ENCODE measurements at places on chromosomes 1 and 21.

GRCh38 chr1:224448453-224449017, 13.9 kb upstream of the WDR26 start:
- DNase-seq = no peak

GRCh38 chr21:32578107-32578691, 7.1 kb downstream of the TCP10L start:
- DNase-seq = no peak

DNA sequence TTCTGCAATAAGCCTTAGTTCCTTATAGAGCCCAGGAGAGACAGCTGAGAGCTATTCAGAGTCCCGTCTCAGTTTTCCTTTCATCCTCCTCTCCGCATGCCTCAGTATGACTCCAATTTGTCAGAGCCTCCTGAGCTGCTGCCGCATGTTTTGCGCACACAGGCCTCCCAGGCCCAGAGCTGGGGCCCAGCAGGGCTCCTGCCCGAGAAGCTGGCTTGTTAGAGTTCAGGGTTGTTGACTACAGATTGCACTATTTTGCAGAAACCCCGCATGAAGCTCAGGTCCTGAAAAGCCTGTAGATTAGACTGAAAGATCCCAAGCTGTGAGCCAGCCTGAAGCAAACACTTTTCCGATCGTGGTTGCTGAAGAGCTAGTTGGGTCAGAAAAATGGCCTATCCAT, 51.5 kb downstream of the IGSF5 start:
- no peak for DNase-seq

DNA sequence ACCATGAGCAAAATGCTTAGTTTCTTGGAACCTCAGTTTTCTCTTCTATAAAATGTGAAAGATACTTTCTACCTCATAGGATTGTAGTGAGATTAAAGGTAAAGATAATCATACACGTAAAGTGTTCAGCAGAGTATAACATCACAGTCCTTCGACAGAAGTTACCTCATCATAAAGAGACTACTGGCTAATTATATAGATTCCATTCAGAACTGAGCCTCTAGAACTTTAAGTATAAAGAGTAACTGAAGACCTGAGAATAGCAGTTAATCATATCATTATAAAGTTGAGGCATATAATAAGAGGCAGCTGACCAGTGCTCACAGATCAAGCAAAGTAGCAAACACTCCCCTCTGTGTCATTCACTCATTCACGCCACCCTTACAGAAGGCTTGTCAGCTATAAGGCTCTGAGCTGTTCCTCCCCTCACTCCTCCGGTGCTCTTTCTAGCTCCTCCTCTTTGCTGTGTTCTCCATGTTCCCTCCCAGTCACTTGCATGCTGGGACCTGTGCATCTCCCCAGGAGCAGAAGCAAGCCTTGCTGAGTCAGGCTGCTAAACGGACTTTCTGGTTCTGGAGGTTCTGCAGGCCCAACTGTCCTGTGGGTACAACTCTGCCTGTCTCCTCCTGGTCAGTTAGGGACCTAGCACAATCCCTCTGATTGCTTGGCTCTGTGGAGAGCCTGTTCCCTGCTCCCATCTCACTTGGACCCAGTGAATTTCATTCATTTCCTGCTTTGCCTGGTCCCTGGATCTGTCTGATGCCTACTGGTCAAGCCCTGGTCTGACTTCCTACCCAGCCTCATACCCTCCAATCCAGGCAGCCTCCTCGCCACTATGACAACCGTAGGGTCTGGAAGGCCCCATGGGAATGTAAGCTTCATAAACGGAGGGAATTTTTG, 28.3 kb upstream of the LY9 start:
- DNase-seq = no peak

GRCh38 chr1:109148987-109149561, 35.2 kb downstream of the ELAPOR1 start:
- no peak for DNase-seq

GRCh38 chr1:233679591-233680373, 65.9 kb downstream of the KCNK1 start:
- no peak for DNase-seq

- DNase-seq = peak; percentile 11
Observed at GRCh38 chr1:99849744-99850458, at the start of gene AGL. Gene AGL, plus strand, starts transcription at chr1:99850361. Its CDS starts 682 bp downstream, at chr1:99851043.

DNA sequence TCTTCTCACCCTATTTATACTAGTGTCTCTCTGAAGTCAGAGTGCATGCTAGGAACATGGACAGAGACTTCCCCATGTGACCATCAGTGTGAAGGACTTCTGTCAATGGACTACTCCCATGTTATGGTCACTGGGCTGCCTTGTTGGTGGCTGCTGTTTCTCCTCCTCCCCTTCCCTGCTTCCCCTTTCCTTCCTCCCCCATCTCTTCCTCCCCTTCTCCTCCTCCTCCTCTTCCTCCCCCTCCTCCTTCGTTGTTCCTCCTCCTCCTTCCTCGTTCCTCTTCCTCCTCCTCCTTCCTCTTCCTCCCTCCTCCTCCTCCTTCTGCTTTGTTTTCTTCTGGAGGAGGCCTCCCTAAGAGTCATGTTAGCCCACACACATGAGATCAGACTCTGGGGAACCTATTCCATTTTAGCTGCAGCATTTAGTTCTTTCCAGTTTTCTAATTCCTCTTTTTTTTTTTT, 35.8 kb downstream of the IER5 start:
- no peak for DNase-seq

GRCh38 chr1:242828828-242829227, 304.3 kb upstream of the PLD5 start:
- no peak for DNase-seq

DNA sequence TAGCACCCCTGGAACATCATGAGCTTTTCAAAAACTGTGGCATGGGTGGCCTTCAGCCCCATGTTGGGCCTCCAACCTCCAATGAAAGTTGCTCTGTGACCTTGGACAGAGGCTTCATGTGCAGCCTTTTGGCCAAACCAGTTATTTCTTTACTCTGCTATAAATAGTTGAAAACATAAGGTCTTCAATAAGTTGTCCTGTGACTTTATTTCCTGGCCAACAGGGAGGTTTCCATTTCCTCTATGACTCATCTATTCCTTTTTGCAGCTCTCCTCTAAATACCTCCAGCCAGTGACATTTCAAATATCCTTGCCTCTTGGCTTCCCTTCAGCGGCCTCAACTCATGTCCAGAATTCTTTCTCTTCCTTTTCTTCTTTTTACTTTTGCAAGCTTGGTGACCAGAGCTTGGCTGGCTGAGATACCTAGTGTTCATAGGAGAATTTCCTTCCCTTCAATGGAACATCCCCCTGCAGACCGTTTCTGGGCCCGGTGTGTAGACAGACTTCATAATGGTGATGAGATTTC, 22.7 kb upstream of the TRIM67 start:
- DNase-seq = peak; percentile 67

Measured in HFF-Myc (cell line).